ENCODE measurements at places on chromosomes 3 and 15. TPM values are rescaled to one million over a fixed set of nuclear protein-coding genes. Genes with fewer than 3 reads are reported as not detected.

The ACP3 gene
- total RNA-seq = 3.5 TPM

The SUCNR1 gene
- not detected for total RNA-seq

The CGGBP1 gene
- total RNA-seq = 47.5 TPM

The FAM131A gene
- 28.2 TPM for total RNA-seq

The IL17RE gene
- total RNA-seq = 22.7 TPM

The SIDT1 gene
- total RNA-seq = 3.3 TPM

GRCh38 chr3:100073714-100074307 lies 40.5 kb downstream of the FILIP1L start:
- H3K4me1 ChIP-seq = no peaks in the 10 kb centered on the region
- DNase-seq = no peak
- no peaks in the 10 kb centered on the region for H3K36me3 ChIP-seq
- no peak overlapping the region for H3K4me3 ChIP-seq

DNA sequence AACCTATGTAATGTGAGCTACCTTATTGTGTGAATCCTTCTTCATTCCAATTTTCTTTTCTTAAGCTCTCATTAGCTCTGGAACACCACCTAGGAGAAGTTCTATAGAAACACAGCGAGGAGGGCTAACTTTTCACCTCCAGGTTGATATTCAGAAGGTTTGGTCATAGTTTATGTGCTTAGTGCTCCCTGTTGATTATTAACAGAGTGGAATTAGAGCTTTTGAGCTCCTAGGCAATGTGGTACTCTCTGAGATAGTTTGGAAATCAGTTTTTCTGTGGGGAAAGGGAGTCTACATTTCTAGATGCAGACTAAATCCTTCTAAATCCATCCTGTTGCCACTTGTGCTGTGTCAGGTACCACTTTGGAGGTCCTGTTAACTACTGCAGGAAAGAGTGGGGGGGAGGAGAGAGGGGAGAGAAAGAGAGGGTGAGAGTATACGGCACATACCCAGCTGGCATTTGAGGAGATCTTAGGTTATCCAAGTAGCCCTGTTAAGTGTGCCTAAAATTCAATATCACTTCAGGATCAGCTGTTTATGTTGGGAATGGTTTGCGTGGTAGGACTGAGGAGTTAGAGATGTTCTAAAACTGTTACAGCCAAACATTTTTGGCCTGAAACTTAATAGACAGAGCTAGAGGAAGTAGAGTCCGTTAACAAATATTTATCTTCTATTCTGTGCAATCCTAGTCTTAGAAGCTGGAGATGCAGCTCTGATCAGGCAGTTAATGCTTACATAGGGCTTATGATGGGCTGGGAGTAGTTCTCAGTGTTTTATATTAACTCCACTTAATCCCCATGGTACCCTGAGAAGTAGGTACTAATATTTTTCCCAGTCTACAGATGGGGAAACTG lies 117.5 kb upstream of the PROK2 start:
- H3K36me3 ChIP-seq = no peaks in the 10 kb centered on the region
- no peak overlapping the region for H3K27ac ChIP-seq
- no peak overlapping the region for H3K4me3 ChIP-seq
- H3K27me3 ChIP-seq = 0 out of 2 replicates have a peak, but pooled peaks cover 5% of the 10 kb centered on the region

DNA sequence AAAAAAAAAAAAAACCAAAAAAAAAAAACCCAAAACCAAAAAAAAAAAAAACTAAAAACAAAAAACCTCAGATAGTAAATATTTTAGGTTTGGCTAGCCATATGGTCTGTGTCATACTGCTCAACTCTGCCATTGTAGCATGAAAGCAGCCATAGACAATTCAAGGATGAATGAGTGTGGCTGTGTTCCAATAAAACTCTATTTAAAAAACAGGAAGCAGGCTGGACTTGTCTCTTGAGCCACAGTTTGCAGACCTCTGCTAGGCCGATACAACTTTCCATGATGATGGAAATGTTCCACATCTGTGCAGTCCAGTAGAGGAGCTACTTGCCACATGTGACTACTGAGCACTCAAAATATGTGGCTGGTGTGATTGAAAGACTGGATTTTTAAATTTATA lies 11.1 kb downstream of the EFCAB12 start:
- H3K4me3 ChIP-seq = no peak overlapping the region
- no peak overlapping the region for H3K27ac ChIP-seq
- no peaks in the 10 kb centered on the region for H3K27me3 ChIP-seq
- no peaks in the 10 kb centered on the region for H3K36me3 ChIP-seq
- DNase-seq = no peak
- peaks cover 27% of the 10 kb centered on the region for H3K4me1 ChIP-seq

All from PC-9 (cell line).